ENCODE measurements at places on chromosomes 7 and 10.

- no peak for DNase-seq
Measured at GRCh38 chr7:84199216-84199615, 4.6 kb upstream of the SEMA3A start.

DNA sequence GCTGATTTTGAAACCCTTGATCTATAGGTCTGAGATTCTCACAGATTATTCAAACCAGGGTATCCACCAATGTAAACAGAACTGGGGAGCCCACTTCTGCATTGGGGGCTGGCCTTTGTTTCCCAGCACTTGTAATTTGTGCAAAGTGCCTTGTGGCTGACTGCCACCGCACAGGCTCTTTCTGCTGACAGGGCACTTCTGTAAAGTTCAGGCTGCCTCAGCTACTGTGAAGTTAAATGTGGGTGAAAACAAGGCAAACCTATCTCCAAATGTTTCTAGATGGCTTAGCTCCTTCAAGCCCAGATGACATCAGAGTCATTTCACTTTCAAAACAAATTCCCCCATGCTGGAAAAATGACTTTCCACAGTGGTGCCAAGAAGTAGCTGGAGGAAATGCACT lies 54.7 kb downstream of the GRID1 start:
- DNase-seq, result no peak

GRCh38 chr7:111006691-111007090 lies 84.2 kb upstream of the LRRN3 start:
- no peak for DNase-seq

- DNase-seq, result no peak
Measured at GRCh38 chr7:141151746-141152145, 77.9 kb downstream of the TMEM178B start.

- DNase-seq, result no peak
Measured at GRCh38 chr7:23449941-23450340, 20.4 kb downstream of the IGF2BP3 start.

DNA sequence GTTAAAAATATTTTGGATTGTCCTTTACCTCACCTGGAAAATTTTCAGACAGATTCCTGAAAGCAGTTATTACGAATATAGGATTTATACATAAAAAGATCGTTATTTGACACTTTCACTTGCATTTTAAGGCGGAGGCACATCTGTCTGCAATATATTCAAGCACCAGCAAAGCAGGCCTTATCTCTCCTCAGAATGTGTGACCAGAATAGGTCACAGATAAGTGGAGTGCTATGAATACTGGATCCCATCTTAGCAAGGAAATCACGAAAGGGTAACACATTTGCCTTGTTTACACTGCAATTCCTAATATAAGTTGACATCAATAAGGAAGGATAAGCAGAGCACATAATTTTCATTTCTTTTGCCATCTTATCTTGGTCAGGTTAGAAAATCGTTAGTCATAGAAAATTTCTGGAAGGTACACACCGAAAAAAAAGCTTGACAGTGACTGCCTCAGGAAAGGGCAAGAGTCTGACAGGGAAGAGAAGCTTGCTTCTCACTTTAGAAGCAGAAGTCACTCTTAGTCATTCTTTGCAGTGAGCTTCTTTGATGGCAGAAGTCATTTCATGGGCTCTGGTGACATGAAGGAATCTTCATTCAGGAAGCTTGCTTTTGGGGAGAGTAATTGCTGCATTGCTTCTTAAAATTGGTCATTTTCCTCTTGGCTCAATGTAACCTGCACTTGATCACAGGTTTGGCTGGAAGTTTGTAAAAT lies 98.1 kb upstream of the STK17A start:
- DNase-seq, result no peak

DNA sequence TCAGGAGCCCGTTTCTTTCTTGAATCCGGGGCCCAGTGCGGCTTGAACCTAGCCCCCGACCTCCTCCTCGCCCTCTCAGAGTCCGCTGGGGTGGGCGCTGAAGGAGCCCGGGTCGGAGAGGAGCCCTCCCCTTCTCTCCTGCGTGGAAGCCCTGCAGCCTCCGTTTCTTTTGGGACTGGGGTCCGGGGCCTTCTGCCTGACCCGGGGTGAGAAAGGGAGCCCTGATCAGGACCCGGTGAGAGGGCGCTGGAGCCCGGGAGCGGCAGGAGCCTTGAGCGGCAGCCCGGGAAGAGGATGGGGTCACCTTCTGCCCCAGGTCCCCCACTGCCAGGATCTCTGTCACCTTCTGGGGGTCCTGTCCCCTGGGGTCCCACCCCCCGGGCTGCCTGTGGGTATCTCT lies 162.3 kb downstream of the ZNF33B start:
- DNase-seq, result no peak

GRCh38 chr10:18313626-18314025 lies 173.4 kb downstream of the CACNB2 start:
- DNase-seq, result no peak

DNA sequence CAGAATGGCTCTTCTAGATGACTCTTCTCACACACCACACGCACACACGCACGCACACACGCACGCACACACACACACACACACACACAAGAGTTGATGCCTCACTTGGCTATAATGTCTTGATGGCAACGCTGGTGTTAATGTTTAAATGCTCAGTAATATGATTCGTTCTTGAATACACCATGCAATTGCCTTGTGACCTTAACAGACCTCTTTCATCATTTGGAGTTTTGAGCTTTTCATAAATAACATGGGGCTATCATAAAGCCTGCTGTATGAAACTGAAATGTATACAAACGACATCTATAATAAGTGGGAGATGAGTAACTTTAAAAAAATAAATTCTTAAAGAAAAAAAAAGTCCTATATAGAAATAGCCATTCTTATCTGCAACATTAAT lies 8.2 kb downstream of the JCAD start:
- DNase-seq, result no peak

GRCh38 chr10:23155169-23155568 lies 36.9 kb upstream of the PTF1A start:
- DNase-seq, result no peak

DNA sequence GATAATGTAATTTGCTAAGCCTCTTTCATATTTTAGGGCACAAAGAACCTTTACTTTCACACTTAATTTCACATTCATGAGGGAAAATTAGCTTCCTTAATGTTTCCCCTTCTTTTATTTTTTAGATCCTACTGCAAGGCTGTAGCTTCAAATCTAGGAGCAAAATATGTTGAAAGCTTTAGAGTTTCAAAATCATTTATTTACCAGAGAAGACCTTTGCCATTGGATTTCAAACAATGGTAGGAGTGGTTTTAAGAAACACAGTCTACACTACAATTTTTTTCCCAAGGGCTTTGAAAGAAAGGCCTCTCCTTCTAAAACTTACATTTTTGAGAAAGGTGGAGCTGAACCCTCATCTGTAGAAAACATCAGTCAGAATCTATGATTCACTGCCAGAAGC lies 43.3 kb upstream of the MEOX2 start:
- DNase-seq, result no peak

DNA sequence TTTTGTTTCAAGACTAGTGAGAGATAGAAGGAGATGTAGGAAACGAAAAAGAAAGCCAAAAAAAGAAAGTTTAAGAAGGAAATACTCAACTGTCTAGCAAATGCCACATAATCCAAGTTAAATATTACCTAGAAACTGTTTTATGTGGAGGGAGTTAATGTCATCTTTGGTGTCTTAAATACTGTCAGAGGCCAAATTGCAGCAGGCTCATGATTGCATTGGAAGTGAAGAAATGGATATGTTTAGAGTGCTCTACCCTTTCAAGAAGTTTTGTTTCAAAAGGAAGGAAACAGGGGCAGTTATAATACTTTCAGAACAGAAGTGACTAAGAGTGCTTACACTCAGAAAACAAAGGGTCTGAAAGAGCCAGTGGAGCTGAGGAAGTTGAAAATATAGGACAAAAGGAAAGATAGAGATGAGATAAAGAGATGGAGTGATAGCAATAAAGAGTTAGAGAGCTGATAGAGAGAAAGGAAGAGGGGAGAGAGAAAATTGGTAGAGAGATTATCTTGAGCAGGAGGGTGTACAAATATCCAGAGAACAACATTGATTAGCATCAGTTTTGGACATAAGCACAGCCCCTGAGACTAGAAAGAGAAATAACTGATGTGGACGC lies 28.0 kb upstream of the GNAI1 start:
- DNase-seq, result no peak

GRCh38 chr10:130495116-130495862 lies 359.1 kb downstream of the GLRX3 start:
- DNase-seq, result no peak

DNA sequence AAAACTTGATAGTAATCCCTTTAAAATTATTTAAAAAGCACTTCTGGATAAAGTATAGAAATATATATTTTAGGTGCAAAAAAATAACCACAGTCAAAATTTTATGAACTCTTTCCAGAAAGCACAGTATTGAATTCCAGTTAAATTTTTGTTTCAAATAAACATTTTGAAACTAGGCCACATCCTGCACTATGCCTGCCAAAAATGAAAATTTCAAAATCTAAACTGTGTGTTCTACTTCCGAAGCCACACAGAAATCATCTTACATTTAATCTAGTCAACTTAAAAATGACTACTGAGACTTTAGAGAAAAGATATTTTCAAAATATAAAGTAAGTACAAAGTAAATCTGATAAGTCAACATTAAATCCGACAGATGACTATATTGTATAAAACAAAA lies 50.0 kb downstream of the MAGI2 start:
- no peak for DNase-seq

DNA sequence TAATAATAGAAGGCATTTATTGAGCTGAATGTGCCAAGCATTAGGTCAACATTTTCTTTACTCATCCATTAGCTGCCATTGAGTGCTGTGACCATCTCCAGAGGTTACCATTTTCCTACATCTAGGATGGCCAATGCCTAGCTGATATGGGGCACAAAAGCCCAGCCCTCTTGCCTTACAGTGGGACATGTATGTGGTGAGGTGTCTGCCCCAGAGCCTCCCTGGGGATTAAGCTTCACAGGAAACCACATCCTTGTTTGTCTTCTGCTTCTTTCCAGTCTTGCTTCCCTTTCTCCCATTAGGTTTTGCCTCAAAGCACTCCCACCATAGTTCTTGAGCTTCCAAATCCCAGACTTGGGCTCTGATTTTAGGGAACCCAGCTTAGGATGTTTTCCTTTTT lies 258.7 kb downstream of the SORCS3 start:
- no peak for DNase-seq

DNA sequence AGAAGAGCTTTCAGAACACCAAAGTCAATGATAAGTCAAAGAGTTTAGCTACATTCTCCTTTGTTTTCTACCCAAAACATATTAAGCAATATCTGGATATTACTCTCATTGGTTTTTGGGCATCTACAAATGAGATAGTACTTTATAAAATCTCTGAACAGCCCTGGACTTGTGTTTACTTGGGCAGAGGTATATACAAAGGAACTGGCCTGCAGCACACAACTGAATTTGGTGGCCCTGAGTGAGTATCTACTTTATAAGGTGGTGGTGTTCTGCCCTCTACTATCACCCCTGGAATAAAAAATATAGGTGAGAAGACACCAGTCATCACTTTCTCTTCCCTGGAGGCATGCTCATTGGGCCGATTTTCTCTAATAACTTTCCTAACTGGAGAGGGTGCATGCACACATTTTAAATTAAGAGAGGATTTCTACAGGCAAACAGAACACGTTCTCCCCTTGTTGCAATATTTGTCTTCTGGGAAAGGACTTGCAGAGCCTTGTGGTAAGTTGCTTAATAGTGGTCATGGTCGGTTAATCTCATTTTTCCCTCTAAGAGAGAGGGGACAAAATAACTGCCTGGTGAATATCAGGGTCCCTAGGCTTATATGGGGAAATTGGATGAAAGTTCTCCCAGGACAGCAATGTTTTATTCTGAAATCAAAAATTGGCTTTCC lies 41.1 kb downstream of the OTUD1 start:
- no peak for DNase-seq

DNA sequence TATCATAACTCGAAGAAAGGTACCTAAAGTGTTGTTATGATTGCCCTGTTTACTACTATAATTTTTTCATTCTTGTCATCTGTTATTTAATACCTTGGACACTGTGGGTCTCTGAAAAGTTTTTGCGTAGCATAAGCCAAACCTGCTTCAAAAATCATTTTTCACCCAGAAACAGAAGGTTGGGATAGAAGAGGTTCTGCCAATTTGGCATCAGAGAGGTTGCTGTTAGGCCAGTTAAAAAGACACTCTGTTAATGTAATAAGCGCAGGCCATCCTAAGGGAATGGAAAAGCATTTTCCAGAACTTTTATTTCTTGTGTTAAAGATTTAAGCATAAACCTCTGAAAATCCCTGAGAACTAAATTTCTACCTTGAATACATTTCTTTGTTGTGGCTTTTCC lies 212.2 kb downstream of the BMPER start:
- no peak for DNase-seq

DNA sequence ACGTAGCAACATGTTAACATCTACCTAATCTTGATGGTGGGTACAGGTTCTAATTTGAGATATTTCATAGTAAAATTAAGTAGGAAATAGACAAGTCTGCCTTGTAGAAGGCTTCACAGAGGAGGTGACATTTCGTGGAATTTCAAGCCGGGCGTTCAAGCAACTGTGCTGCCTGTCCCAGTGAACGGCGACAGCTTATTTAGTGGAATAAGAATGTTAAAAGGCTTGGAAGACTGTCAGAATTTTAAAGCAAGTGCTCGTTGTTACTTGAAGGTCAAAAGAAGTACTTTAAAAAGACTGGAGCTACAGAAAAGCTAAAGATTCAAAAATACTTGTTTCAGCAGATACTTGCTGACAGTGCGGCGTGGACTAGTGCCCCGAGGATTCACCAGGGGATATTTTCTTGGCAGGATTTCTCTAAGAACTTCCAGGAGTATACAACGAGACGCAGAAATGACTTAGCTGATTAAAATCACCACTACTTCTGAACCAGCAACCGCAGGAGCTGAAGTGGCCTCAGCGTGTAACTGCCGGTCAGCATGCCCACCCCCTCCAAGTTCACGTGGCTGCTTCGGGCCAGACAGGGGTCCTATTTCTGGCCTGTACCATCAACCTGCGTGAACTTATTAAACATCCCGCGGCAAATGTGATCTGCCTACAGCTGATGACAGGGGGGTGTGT lies 46.5 kb downstream of the CTBP2 start:
- DNase-seq, result no peak

DNA sequence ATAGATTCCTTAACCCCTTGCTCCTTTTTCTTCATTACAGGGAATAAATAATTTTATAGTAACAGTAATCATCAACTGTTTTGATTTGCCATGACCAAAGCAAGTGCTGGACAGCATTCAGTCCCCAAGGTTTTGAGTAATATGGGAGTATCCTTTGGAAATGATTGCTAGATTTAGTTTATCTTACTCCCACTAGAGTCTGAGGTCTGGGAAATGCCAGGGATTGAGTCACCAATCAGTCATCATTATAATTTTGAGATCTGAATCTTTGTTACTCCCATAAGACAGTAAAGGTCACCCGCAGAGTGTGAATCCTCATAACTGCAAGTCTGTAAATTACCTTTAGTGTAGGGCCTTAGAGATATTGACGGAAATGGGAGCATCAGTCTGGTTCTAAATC lies 133.7 kb upstream of the SEMA3E start:
- no peak for DNase-seq

GRCh38 chr7:157674027-157674714 lies 337.4 kb downstream of the DNAJB6 start:
- DNase-seq, result no peak

- no peak for DNase-seq
Measured at GRCh38 chr7:111090846-111091245, at the start of gene LRRN3. Gene LRRN3 (plus strand): TSS chr7:111091127. CDS start chr7:111122773, 31,646 bp downstream.

All from frontal cortex (tissue), 4 donors.